Fibroblast of gingiva (primary cell): ENCODE measurements at places on chromosomes 1 and 21.

GRCh38 chr1:33232716-33233115 is 23.6 kb upstream of the ZNF362 start:
- DNase-seq, result no peak

- no peak for DNase-seq
Observed at GRCh38 chr1:217469983-217470382, 160.9 kb downstream of the GPATCH2 start.

DNA sequence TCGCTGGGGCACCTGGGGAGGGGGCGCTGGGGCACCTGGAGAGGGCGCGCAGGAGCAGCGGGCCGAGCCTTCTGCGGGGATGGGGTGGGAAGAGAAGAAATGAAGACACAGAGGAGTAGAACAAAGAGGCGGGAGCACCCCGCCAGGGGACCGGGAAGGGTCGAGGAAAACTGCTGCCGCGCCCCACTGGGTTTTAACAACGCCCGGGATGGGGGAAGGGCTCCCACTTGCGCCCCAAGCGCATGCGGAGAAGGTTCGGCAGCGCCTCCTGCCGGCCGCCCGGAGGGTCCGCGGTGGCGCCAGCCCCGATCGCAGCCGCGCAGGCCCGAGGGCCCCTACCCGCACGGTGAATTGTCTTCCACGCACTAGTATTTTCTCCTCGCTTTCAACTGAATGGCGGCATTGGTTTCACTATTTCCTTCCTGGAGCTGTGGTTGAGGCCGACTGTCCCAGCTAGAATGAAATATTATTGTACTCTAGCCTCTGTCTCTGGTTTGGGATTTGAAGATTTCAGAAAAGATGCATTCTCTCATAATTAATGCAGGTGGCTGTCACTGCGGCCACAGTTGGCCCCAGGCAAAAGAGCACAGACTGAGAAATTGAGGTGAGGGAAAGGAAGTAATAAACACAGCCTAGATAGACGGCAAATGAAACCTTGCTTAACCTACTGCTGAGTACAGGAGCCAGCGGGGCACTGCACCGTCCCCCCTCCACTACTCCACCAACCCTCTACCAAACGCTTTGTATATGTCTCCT is 57.3 kb downstream of the MAB21L3 start:
- DNase-seq, result peak; percentile 56

DNA sequence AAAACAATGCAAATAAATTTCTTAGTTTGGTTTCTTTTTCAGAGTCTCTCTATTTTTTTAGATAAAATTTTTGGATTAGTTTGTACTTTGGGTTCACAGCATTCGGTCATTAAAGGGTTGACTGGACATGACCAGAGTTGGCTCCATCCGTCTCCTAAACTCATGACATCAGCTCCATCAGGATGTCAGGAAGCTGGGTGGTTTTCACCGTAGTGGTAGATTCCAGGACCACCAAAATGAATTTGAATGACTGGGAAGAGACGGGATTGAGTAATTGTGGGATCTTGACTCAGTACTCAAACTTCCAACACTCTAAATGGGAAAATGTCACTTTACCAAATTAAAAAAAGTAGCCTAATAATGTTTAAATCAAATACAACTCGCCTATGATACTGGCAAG is 279.2 kb upstream of the DUSP10 start:
- DNase-seq, result no peak

GRCh38 chr1:203100516-203100869 is 14.7 kb upstream of the MYOG start:
- DNase-seq, result no peak

GRCh38 chr1:31834501-31834900 is 18.7 kb upstream of the SPOCD1 start:
- no peak for DNase-seq

DNA sequence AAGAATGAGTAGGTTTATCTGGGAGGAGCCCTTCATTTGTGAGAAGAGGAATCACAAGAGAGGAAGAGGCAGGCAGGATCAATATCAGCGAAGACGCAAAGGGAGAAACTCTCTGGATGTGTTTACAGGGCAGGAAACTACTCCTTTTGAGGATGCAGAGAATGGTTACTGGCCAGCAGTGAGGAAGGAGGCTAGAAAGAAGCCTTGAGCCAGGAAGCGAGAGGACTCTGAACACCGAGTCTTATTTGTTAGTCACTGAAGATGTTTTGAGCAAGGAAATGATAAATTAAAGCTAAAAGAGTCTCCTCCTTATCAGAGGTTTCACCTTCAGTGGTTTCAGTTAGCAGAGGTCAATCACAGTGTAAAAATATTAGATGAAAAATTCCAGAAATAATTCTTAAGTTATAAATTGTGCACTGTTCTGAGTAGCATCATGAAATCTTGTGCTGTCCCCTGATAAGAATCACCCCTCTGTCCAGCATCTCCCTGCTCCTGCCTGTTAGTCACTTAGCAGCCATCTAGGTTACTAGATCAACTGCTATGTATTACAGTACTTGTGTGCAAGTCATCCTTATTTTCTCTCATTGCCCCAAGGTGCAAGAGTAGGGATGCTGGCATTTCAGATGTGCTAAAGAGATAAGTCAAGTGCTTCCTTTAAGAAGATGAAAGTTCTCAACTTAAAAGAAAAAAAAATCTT is 43.5 kb downstream of the WLS start:
- DNase-seq, result no peak

DNA sequence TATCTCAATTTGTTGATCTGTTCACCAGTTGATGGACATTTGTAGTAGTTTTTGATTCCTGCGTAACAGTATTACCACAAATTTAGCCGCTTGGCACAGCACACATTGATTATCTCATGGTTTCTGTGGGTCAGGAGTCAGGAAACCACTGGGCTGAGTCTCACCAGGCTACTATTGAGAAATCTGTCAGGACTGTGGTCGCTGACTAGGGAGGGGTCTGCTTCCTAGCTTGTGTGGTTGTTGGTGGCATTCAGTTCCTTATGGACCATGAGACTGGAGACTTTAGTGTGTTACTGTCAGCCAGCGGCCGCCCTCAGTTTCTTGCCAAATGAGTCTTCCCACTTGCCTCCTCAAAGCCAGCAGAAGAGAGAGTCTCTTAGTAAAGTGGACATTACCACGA is 9.8 kb downstream of the PEX14 start:
- DNase-seq, result no peak

DNA sequence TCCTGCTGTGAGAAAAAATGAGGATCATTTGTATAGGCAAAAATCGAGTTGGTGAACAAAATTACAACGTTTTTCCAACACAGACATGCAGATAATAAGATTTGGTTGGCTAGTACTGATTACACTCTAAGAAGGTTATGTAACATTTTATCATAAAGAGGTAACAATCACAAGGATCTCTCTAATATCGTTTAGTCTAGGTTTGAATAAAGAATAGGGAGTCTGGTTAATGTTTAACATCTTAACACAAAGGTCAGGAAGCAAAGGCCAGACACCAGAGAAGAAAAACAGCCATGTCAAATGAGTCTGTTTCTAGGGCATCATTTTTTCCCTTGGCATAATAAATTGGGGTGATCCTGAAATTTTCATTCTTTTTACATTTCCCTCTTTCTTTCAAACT is 207.4 kb upstream of the CHRM3 start:
- DNase-seq, result no peak

DNA sequence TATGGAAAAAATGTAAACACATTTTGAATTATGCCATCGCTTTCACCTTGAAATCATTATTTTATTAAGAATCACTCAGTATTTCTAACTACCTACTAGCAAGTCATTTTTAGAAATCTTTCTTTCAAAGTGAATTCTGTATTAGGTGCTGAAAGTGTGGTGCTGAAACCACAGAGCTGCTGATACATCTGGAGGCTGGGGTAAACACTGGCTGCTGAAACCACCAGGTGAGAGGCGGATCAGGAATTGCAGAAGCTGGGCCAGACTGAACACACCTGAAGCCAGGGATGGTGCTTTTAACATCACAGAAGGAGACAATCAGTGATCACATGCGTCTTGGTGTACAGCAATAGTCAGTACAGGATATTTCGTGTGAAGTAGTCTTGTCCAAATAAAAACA is 42.2 kb upstream of the KCNE1 start:
- no peak for DNase-seq
